ENCODE measurements at places on chromosomes 12 and 14.

GRCh38 chr12:51886021-51886710, 1.7 kb upstream of the ANKRD33 start:
- peak; percentile 38 for DNase-seq

GRCh38 chr12:56484566-56484965, 3.4 kb downstream of the GLS2 start:
- no peak for DNase-seq

DNA sequence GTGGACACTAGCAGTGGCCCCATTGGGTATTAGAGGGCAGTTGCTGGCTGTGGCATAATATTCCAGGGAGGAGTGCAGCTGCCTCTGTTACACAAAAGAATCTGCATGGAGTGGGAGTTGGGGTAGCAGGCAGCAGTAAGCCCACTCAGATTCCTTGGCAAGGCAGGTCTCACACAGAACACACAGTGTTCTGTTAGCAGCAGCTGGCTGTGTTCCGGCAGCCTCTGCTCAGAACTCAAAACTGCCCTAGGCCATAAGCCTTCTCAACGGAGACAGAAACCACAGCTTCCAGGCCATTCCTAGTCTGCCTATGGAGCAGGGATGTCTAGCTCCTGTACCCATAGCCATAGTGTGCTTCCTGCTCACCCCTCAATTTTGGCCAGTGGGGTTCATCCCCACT, 1085.4 kb downstream of the SLC6A15 start:
- no peak for DNase-seq

- DNase-seq: peak; percentile 58
Measured at GRCh38 chr12:98399532-98399931, 115.9 kb upstream of the TMPO start.

- no peak for DNase-seq
Measured at GRCh38 chr12:84637926-84638325, 274.7 kb downstream of the SLC6A15 start.

DNA sequence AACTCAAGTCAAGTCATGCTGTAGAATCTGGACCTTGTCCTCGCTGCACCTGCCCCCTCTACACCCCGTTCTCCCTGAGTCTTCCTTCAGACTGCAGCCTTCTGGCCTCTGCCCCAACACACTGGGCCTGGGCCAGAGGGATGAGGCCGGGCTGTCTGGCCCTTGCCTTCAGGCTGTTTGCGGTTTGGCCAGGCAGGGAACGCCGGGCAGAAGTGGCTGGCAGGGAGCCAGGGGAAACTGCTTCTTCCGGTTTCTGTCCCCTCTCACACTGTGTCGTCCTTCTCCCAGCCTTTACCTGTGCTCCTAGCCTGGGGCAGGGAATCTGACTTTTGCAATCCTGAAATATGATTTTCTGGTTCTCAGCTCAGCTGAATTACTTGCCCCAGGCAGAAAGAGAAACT, 13.5 kb downstream of the DGLUCY start:
- no peak for DNase-seq
